Activated CD4-positive, alpha-beta T cell treated with anti-CD3 and anti-CD28 coated beads for 1 hour (primary cell): ENCODE measurements at places on chromosomes 6 and 20.

- no peak for DNase-seq
Observed at GRCh38 chr20:43839793-43840199, 74.9 kb upstream of the TOX2 start.

GRCh38 chr20:23179766-23180403, 93.8 kb upstream of the CD93 start:
- DNase-seq, result no peak

DNA sequence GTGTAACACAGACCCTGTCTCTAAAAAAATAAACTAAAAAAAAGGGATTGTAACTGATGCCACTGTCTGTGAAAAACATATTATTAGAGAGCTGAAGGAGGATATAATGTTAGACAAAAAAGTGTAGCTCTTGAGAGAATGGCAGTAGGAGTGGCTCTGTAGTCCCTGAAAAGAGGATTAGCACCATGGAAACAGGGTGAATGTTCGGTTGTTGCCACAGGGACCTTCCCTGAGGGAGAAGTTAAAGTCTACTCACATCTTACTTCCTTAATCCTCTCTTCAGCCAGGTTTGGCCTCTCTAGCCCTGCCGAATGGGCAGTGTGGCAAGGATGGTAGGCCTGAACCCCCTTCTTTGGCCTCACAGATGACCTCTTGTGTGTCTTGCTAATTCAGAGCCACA, 12.1 kb downstream of the SCAND1 start:
- DNase-seq, result no peak

DNA sequence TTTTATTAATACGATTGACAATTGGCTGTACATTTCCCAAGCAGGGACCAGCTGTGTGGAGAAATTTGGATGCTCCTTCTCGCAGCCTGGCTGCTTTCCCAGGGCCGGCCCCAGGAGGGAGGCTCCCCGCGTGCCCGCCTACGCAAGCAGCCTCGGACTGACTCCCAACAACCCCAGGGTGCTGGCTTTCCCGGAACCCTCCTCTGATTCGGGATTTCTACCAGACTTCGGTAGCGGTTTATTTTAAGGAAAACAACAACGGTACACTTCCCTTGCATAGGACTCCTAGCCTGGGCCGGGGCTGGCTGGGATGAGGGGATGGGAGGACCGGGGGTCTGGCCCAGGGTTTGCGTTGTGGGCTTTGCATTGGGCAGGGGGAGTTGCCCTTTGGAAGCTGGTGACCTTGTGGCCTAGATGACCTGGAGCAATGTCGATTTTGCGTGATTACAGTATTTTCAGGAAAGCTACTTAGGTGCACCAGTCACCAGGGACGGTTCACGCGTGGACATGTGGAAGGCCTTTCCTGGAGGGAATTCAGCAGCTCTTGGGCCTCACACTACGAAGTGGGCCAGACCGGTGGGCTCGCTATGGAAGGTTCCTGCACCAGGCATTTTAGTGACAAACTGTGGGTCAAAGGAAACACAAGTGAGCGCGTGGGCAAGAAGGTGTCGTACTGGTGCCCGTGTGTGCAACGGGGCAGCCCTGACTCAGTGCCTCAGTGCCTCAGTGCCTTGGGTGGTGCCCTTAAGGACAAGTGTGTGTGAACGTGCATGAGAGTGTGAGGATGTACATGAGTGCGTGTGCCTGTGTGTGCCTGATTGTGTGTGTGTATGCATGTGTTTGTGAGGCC, 20.7 kb upstream of the PHACTR3 start:
- no peak for DNase-seq

DNA sequence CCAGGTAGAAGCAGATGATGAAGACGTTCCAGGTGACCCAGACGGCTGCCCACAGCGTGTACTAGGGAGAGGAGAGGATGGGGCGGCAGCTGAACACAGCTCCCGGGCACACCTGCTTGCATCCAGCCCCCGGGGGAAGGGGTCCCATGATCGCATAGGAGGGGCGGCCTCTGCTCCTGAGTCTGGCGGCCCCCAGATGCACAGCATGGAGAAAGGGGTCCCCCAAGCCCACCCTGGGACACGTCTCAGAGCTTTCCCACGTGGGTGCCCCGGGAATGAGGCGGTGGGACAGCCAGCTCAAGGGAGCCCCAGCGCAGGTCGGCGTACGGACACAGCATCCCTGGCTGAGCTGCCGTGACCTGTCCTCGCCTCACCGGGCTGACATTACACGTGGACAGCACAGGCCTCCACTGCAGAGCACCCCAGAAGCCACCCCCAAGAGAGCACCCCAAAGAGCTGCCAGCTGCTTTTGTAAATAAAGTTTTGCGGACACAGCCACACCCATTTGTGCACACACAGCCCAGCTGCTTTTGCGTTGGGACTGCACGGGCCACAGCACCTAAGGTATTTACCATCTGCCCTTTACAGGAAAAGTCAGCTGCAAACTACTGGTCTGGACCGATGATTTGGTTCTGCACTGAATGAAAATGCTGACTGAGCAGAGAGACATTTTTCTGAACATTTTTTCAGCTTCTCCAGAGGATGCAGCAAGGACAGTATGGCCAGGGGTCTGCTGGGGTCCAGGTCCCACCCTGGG, 5.2 kb downstream of the NKAIN4 start:
- DNase-seq, result no peak

- no peak for DNase-seq
Observed at GRCh38 chr6:39758905-39759605, 33.1 kb upstream of the DAAM2 start.

GRCh38 chr6:130681028-130681427, 146.2 kb upstream of the SMLR1 start:
- no peak for DNase-seq

- DNase-seq, result no peak
Observed at GRCh38 chr20:53960579-53961272, 109.7 kb downstream of the BCAS1 start.

DNA sequence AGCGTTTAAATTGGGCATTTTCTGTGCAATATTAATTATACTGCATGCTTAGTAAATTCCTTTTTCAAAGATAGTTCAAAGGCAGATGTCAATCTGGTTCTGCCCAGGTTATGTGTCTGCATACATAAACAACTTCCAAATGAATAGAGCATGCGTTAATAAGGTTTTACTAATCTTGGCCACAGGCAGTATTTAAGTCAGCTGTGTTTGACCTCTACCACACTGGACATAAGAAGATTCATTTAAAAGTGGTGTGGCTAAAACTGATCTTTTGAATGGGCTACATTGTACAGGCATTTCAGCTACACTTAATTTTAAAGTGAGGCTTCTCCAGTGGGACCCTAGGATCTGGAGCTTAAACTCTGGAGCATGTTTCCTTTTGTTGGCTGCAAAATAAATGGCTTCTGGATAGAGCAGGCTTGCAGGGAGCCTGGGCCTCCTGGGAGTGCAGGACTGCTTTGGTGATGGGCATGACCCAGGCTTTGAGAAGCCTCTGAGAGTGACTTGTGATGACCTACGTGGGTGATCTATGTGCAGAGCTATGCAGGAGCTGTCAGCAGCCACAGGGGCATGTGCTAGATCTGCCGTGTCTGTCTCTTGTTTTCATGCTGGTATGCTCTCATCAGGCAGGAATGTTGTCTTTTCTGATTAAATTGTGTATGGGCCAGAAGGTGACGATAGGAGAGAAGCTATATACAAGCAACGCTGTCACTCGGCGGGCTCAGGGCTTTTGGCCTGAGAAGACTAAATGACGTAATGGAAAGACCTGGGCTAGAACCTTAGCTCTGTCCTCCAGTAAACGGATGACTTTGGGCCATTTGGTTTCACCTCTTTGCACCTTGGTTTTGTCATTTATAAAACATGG, 331.2 kb downstream of the QKI start:
- no peak for DNase-seq
